Fibroblast of the conjunctiva (primary cell): ENCODE measurements at places on chromosomes 7 and 10.

DNA sequence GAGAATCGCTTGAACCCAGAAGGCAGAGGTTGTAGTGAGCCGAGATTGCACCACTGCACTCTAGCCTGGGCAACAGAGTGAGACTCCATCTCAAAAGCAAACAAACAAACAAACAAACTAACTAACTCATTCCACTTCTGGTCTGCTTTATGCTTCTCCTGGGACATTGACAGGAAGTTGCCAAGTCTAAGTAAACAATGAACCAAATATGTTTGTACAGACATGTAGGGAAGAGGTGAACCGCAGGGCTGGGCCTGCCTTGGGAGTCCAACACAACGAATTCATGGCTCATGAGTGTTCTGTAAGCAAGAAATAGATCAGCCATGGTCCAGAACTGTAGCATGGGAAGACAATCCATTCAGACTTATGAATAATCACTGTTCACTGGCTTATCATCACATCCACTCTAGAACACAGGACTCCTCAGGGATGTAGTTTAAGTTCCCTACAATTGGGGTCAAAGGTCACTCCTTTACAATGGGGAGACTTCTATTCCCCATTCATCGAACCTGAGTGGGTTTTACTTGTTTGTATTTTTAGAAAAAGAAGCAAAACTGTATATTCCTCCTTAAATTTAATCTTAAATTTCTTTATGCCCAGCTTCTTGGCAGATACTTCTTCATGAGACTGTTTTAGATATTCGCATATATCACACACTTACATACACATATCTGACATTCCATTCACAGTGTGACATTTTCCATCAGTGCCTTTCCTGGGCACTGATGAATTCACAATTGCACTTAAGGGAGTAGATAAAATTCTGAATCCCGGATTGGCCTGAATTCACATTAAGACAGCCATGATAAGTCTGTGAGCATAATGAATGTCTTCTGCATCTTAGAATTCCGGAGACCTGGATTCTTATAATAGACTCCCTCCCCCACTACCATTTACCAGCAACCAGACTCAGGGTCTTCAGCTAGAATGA lies 159.1 kb upstream of the EEPD1 start:
- DNase-seq, result peak; percentile 45

DNA sequence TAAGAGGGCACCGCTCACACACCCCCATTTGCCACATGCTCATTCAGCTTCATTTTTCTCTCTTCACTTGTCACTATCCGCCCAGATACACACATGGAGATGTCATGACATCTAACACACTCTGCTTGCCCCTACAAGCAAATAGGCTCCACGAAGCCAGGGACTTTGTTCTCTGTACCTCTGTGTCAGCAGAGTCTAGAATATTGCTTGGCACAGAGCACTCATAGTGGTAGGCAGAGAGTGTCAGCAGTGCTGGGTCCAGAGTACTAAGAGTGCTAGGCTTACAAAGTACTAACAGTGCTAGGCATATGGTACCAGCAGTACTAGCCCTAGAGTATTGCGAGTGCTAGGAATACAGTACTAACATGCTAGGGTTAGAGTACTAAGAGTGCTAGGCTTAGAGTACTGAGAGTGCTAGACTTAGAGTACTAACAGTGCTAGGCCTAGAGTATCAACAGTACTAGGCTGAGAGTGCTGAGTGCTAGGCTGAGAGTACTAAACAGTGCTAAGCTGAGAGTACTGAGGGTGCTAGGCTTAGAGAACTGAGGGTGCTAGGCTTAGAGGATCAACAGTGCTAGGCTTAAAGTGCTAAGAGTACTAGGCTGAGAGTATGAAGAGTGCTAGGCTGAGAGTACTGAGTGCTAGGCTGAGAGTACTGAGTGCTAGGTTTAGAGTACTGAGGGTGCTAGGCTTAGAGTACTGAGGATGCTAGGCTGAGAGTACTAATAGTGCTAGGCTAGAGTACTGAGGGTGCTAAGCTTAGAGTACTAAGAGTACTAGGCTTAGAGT lies 166.1 kb downstream of the PRKAG2 start:
- DNase-seq, result no peak

- DNase-seq, result no peak
Measured at GRCh38 chr7:95718577-95719410, 53.6 kb upstream of the DYNC1I1 start.

- DNase-seq, result no peak
Measured at GRCh38 chr10:100020142-100020885, 10.6 kb upstream of the DNMBP start.

- DNase-seq, result no peak
Measured at GRCh38 chr7:2754912-2755311, 66.9 kb downstream of the AMZ1 start.

DNA sequence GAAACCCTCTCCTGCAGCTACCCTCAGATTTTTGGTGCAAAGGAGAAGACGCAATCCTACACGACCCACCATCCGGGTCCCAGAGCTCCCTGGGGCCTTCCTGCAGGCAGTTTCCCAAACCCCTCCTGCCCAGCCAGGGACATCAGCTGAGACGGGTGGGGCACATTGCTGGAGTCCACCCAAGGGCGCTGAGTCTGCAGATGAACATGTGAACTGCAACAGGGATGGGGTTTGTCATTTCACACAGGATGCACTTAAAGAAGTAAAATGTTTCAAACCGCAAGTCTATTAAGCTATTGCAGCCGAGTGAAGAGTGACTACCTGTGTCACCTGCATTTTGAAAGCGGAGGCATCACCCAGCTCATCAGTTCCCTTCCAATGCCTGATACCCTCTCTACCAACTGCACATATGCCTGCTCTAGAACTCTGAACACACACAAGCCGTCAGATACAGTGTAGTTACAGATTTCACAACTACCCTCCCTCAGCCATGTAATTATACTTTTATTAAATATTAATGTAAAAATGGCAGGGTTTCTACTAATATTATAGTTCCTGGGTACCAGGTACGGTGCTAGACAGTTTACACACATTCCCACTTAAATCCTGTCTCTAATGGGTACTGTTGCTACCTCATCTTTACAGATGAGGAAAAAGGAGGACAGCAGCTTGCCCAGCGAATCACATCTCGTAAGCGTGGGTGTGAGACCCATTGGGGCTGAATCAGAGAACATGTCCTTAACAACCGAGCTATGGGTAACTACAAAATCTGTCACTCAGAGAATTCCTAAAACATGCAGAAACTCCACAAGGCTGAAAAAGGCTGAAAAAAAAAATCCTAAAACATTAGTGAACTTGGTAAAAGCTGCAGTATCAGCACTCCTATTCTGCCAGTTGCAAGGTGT lies 71.2 kb downstream of the GRB10 start:
- DNase-seq, result no peak

- DNase-seq, result peak; percentile 4
Measured at GRCh38 chr7:1290026-1290678, 57.5 kb downstream of the UNCX start.

DNA sequence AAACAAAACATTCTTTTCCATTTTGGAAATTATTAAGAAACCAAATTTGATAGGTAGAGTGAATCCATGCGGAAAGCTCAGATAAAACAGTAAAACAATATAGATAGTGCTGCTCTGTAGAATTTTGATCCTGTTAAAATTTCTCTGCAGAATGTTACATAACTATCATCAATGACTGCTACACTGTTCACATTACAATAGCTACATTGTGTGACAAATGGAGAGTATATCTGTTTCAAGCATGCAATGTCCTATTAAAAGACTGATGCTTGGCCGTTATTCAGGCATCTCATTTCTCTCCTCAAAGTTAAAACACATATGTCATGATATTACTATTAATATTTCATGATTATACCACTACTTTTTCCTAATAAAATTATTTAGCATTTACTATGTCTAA lies 14.7 kb upstream of the TMEM106B start:
- no peak for DNase-seq

DNA sequence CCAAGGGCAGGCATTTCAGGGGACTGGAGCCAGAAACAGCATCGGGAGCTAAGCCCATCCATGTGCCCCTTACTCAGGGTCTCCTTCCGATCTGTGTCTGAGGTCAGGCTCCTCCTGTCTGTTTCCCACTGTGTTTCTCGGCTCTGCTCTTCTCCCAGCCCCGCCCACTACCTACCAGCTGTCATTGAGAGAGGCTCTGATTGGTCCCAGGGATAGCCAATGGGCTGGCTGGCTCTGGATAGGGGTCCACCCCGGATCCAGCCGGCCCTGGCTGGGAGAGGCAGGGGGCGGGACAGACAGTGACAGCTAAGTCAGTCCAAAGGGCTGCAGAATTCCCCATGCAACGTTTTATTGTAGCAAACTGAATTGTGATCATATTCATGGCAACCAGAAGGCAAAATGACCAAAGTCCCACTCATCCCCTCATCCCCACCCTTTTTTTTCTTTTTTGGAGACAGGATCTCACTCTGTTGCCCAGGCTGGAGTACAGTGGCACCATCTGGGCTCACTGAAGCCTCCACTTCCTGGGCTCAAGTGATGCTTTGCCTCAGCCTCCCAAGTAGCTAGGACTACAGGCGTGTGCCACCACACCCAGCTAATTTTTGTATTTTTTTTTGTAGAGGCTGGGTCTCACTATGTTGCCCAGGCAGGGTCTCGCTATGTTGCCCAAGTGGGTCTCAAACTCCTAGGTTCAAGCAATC lies 76.3 kb downstream of the CLIP2 start:
- no peak for DNase-seq

DNA sequence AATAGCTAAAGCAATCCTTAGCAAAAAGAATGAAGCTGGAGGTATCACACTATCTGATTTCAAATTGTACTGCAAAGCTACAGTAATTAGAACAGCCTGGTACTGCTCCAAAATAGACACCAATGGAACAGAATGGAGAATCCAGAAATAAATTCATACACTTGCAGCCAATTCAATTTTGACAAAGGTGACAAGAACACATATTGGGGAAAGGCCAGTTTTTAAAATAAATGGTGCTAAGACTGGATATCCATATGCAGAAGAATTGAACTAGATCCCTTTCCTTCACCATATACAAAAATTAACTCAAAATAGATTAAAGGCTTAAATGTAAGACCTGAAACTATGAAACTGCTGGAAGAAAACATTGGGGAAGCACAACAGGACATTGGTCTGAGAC lies 748.5 kb downstream of the DNAJB9 start:
- no peak for DNase-seq

DNA sequence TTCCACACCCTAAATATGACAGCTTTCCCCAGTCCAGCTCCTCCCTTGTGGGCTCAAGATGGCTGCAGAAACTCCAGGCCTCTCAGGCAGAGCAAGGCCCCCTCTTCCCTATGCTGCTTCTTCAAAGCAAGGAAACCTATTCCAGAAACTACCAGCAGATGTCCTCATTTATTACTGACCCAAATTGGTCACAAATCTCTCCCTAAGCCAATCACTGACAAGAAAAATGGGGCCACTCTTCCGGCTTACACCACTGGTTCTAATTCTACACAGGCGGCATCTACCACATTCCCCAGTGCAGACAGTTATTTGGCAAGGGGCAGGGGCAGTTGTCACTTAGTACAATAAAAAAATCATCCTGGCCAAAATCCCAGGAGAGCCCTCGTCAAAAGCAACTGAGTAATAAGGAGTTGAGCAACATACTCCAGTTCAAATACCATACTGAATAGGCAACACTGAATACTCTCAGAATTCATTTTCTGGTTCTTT lies 150.4 kb downstream of the SFMBT2 start:
- DNase-seq, result peak; percentile 92

DNA sequence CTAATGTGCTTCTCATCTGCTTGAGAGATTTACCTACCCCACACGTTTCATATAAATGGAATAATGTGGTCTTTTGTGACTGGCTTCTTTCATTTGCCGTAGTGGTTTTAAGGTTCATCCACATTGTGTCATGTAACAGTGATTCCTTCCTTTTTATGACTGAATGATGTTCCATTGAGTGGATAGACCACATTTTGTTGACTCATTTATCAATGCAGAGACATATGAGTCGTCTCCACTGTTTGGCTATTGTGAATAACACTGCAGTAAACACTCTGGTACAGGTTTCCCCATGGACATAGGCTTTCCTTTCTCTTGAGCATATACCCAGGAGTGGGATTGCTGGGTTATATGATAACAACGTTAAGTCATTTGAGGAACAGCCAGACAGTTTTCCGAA lies 2.0 kb upstream of the AOC1 start:
- DNase-seq, result no peak

DNA sequence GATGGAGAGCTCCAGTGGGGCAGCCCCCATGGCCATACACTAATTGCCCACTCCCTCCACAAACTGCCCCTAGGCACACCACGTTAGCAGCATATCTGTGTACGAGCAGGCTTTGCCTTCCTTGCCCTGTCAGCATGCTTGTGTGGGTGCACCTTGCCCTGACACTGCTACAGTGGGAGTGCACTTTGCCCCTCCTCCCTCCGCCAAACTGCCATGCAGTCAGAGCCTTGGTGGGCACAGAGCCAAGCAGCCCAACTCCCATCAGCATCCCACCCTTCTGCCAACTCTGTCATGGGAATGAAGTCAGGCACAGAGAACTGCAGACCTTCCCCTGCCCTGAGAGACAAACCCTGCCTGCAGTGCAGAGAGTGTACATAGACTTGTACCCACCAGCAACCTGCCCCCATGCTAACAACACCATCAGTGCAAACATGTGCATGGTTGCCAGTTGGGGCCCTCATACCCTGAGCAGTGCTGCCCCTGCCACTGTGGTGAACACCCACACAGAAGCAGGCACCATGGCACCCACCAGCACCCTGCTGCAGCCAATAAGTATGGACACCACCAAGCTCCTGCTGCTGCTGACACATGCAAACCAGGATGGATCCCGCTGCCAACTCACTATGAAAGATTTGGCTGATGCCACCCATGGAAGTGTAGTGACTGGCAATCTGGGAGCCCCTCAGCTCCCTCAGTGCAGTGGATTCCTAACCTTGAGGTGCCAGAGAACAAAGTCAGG lies 1197.7 kb upstream of the CELF2 start:
- no peak for DNase-seq

- DNase-seq, result no peak
Measured at GRCh38 chr7:114823290-114823689, 98.6 kb upstream of the MDFIC start.

- no peak for DNase-seq
Measured at GRCh38 chr7:143518941-143519340, 41.3 kb downstream of the TAS2R41 start.

DNA sequence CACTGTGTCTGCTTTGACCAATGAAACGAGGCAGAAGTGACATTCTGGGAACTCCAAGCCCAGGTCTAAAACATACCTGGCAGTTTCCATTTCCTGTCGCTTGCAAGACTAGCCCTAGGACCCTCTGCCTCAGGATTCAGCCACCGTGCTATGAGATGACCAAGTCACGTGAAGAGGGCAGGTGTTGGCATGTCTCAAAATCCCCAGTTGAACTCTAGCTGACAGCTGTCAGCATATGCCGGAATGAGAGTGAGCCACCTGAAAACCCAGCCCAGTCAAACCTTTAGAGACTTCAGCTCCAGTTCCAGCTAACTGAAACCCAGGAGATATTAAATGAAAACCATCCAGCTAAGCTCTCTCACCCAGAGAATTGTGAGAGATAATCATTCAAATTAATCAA lies 89.9 kb upstream of the PPP1R3A start:
- no peak for DNase-seq
